Iris pigment epithelial cell (primary cell): ENCODE measurements at places on chromosomes 2 and 18.
A peak's percentile ranks its signal among the peaks of the same experiment; 100 is the strongest.

GRCh38 chr18:13276530-13277520 lies 58.3 kb downstream of the LDLRAD4 start:
- DNase-seq: no peak

GRCh38 chr2:56325661-56326345 lies 142.0 kb downstream of the CCDC85A start:
- DNase-seq: no peak

- no peak for DNase-seq
Observed at GRCh38 chr2:239911641-239912071, 113.5 kb downstream of the NDUFA10 start.

- no peak for DNase-seq
Observed at GRCh38 chr2:64244037-64244416, 99.8 kb upstream of the PELI1 start.

- DNase-seq: no peak
Observed at GRCh38 chr2:58871469-58872142, 630.5 kb upstream of the FANCL start.

GRCh38 chr18:59461171-59461570 lies 102.1 kb upstream of the LMAN1 start:
- DNase-seq: no peak

DNA sequence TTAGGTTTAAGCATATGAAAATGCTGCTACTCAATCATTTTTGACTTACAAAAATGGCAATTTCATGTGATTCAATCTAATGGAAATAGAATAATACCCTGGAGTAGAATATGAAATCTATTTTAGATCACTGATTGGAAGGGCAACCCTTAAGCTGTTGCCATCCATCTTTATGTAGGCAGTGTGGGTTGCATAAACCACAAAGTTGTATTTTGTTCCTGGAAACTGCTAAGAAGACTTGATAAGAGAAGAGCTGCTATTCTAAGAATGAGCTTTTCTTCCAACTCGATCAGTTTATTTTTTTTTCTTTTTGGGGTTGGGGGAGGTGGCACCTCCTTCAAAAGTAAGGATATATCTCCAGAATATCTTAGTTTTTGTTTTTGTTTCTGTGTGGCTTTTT lies 60.2 kb downstream of the CAVIN2 start:
- DNase-seq: peak; percentile 28

GRCh38 chr2:7825591-7826312 lies 856.1 kb upstream of the ID2 start:
- DNase-seq: peak; percentile 39

- DNase-seq: peak; percentile 64
Observed at GRCh38 chr18:21444465-21445212, 155.9 kb downstream of the ESCO1 start.
